ENCODE measurements at places on chromosomes 2 and 18.

DNA sequence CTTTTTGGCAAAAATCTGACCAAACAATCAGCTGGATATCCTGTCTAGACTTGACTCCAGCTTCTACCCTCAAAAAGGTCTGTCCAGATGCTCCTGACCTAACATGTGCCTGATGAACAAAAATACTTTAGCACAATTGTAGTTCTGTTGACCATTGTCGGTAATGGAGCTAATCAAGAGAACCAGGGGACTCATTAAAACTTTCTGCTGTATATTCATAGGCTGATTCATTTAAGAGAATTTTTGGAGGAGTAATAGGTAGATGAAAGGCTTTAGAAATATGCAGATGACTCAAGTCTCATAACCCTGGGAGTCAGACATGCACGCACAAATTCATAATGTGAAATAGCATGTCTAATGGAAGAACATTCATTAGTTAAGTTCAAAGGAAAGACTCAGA is 514.2 kb downstream of the TXNL1 start:
- DNase-seq, result no peak

GRCh38 chr2:100857915-100858314 is 38.0 kb downstream of the NPAS2 start:
- DNase-seq, result no peak

GRCh38 chr2:158197940-158198339 is 96.3 kb downstream of the UPP2 start:
- no peak for DNase-seq

- DNase-seq, result peak; percentile 52
Observed at GRCh38 chr2:158011055-158011771, 90.5 kb upstream of the UPP2 start.

GRCh38 chr2:236783417-236784020 is 213.9 kb downstream of the ACKR3 start:
- no peak for DNase-seq

DNA sequence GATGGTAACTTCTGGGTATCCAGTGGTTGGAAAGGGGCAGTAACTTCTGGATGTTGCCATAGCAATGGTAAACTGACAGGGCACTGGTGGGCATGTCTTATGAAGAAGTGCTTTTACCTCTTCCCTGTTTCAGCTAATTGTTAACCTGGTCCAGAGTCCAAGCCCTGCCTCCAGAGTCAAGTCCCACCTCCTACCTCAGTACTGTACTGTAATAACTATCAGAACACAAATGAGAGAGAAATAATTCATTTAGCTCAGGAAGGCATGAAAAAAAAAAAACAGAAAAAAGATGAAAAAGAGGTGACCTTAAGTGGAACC is 237.0 kb downstream of the ZNF804A start:
- no peak for DNase-seq

DNA sequence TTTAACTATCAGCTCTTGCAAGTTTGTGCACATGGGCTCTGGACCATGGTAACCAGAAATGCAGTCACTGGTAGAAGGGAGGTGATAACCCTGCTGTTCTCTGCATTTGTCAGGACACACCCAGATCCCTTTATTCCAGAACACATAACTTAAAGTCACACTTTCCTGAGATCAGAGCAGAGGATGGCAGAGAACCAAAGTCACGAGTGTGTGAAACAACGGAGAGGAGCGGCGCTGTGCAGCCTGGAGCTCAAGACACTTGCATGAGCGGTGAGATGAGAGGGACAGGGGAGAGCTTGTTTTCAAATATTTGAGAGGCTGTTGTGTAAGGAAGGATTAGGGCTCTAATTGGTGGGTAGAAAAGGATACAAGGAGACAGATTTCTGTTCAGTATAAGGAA is 43.3 kb upstream of the AAK1 start:
- no peak for DNase-seq

GRCh38 chr18:31156821-31157763 is 5.6 kb downstream of the DSC1 start:
- no peak for DNase-seq

DNA sequence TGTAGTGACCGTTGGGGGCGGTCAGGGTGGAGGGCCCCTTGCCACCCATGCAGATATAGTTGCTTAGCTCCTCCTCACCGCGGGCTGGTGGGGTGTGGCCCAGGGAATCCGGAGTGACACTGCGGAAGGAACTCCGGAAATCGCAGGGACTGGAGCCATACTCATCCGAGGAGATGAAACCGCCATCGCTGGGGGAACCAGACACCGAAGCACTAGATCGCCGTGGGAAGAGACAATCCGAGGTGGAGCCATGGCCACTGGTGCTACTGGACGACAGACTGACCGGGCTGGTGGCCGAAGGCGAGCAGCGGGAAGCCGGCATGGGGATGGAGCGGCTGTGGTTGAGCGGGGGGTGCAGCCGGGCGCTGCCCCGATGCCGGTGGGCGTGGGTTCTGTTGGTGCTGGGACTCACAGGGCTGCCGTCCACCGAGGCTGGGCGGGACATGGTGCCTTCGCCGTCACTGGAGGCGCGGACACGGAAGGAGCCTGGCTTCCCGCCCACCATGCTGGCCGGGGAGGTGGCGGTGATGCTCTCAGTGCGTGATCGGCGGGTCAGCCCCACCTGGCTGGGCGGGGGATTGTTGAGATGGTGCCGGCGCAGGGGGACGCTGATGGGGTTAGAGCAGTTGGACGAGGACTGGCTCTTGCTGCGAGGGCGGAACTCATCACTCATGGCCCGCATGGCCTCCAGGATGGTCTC is 2.2 kb downstream of the IRS1 start:
- DNase-seq, result no peak

- DNase-seq, result no peak
Observed at GRCh38 chr2:157304811-157305722, 20.6 kb downstream of the ERMN start.

DNA sequence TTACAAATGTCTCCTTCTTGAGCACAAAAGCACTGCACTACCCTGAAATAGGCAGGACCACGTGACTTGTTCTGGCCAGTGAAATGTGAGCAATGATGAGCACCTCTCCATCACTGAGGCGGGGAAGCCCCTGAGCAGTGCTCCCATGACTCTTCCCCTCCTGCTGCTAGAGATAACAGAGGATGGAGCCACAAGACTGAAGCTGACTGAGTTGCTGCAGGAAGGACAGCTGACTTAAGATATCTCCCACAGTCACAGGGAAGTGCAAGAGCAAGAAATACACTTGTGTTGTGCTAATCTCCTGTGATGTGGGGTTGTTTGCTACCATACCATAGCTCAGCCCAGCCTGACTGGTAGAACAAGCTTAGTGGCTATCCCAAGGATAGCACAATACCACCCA is 38.7 kb downstream of the STK39 start:
- no peak for DNase-seq

DNA sequence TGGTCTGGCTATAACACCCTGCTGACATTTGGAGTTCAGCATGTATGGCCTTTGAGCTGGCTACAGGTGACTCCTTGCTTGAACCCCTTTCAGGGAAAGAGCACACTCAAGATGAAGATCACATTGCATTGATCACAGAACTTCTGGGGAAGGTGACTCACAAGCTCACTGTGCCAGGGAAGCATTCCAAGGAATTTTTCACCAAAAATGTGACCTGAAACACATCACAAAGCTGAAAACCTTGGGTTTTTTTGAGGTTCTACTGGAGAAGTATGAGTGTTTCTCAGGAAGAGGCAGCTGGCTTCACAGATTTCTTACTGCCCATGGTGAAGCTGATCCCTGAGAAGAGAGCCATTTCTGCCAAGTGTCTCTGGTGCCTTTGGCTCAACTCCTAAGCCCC is 879.0 kb downstream of the CBLN2 start:
- peak; percentile 38 for DNase-seq

GRCh38 chr18:21830532-21830931 is 89.9 kb downstream of the MIB1 start:
- DNase-seq, result no peak
